ENCODE measurements at places on chromosomes 13 and 19.

DNA sequence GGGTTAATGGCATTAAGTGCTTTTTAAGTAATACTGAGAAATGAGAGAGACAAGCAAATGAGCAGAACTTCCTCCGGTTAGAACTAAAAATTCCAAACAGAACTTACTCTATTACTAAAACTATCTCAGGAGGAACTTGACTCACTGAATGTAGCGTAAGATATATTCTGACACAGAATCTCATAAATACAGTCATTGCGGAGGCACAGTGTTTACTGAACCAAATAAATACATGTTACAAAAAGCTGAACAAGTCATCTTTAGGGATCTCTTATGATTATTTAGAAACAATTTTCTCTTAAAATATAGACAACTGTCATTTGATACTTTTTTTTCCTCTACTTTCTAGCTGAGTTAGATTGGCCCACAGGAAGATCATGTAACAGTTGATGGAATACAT is 283.1 kb downstream of the KLF12 start:
- no peak for DNase-seq

GRCh38 chr13:21229241-21230024 is 53.0 kb downstream of the MRPL57 start:
- no peak for DNase-seq

GRCh38 chr13:27372896-27373295 is 51.5 kb upstream of the GTF3A start:
- peak; percentile 99 for DNase-seq

GRCh38 chr13:103133556-103133955 is 67.3 kb upstream of the SLC10A2 start:
- DNase-seq = no peak

GRCh38 chr13:24503379-24503696 is 9.2 kb downstream of the PARP4 start:
- DNase-seq = no peak

GRCh38 chr19:13877303-13877702 is 369 bp downstream of the NANOS3 start:
- no peak for DNase-seq

DNA sequence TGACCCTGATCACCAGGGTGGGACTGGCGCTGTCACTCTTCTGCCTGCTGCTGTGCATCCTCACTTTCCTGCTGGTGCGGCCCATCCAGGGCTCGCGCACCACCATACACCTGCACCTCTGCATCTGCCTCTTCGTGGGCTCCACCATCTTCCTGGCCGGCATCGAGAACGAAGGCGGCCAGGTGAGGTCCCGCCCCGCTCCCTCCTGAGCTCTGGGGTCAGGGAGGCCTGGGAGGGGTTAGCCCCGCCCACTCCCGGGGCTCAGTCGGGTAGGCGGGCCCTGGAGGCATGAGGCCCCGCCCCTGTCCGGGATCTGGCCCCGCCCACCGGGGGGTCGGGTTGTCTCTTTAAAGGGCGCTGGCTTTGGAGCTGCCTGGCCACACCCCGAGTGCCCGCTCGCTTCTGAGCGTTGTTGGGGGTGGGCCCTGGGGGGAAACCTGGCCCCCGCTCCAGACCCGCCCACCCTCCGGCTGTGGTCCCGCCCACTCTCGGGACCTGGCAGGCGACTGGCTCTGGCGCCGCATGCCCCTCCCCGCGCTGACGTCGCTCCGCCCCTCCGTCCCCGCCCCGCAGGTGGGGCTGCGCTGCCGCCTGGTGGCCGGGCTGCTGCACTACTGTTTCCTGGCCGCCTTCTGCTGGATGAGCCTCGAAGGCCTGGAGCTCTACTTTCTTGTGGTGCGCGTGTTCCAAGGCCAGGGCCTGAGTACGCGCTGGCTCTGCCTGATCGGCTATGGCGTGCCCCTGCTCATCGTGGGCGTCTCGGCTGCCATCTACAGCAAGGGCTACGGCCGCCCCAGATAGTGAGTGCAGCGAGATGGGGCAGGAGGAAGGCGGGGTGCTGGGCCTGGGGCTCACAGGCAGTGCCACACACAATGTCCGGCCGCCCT is 13.1 kb downstream of the DDX39A start:
- DNase-seq = peak; percentile 81

- DNase-seq = no peak
Measured at GRCh38 chr13:37364007-37364406, 234.6 kb downstream of the POSTN start.

All from NCI-H748 treated with DMSO at 0.1 percent for 48 hours (cell line).